ENCODE measurements at places on chromosomes 1 and 21.

DNA sequence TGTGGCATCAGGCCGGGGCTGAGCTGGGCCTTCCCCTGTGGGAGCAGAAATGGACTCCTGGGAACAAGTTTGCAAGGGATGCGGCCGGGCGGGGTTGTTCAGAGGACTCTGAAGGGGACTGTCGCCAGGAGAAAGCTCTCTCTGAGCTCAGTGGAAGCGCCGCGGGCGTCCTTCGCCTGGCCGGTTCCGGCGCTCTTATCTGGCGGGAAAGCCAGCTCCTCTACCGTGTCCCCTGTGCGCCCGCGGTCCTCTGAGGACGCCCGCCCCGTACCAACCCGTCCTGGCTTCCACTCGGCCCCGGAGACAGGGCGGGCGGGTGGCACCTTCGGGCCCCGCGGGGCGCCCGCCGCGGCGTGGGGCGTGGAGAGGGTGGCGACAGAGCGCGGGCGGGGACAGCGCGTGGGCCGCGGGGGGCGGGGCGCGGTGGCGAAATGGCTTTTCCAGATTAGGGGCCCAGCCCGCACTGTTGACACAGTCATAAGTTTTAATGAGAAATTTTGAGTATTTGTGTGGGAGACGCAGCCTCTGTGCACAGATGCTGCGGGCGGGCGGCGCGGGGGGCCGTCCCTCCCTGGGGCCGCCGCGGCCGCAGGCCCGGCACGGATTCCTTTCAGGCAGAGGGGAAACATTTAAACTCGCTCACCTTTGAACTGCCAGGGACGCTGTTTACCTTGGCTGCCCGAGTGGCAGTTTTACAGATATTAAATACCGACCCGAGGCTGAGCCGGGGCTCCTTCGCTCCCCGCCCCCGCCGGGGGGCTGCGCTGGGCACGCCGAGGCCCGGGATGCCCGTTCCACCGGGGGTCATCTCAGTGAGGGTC is 70.2 kb downstream of the FOXD2 start:
- DNase-seq = no peak

DNA sequence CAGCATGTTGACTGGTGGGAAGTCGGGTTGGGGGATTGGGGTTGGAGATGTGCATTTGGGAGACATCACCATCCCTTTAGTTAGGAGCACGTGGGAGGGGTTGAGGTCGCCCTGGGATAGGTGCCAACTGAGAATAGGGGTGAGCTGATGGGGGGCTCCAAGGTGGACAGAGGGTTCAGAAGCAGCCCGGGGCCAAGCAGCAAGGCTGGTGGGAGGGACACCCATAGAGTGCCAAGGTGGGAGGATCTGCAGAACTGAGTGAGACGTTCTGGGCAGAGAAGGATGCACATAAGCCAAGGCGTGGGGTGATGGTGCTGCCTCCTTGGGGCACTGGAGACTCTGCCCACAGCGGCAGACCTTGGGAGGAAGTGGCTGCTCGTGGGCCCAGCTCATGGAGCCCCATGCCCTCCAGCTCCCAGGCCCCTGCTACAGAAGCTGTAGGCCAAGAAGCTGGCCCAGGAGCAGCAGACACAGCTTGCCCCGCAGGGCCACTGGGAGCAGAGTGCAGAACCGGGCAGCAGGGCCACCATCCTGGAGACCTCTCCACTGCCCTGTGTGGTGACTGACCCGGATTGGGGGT is 31.4 kb upstream of the PKP1 start:
- no peak for DNase-seq

GRCh38 chr1:26059906-26060305 is 7.5 kb downstream of the TRIM63 start:
- no peak for DNase-seq

GRCh38 chr1:93988634-93989350 is 79.6 kb upstream of the GCLM start:
- peak; percentile 87 for DNase-seq

DNA sequence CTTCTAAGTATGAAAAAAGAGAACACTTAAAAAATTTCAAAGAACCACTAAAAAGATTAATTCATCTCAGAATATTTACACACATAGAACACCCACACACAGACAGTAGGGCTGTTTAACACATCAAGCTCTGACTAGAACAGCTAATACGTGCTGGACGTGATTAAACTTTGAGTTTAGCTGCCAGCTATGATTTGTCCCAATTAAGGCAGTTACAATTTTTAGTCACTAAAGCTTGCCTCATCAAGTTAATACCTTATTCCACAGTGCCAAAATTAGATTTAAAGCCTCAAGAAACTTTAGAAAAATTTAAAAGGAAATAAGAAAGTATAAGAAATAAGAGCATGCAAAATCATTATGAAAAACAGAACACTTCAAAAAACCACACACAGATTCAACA is 18.9 kb downstream of the SLC16A1 start:
- DNase-seq = no peak

- DNase-seq = no peak
These were observed 6.2 kb downstream of the TNNT2 start for GRCh38 chr1:201371276-201371675.

DNA sequence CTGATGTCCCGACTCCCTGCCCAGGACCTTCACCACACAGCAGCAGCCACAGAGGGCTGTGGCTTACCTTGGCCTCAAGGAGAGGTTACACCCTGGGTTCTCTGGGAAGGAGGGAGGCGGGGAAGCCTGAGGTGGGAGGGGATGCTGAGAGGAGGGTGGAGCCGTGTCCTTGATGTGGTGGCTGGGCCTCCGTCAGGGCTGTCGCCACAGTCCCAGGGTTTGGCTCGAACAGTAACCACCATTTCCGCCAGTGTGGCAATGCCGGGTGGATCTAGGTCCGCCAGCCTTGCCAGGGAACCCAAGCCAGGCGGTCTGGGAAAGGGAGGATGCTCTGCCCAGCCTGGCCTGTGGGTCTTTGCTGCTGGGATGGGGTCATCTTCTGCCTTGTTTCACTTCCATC is 18.4 kb upstream of the CDCA8 start:
- DNase-seq = no peak

DNA sequence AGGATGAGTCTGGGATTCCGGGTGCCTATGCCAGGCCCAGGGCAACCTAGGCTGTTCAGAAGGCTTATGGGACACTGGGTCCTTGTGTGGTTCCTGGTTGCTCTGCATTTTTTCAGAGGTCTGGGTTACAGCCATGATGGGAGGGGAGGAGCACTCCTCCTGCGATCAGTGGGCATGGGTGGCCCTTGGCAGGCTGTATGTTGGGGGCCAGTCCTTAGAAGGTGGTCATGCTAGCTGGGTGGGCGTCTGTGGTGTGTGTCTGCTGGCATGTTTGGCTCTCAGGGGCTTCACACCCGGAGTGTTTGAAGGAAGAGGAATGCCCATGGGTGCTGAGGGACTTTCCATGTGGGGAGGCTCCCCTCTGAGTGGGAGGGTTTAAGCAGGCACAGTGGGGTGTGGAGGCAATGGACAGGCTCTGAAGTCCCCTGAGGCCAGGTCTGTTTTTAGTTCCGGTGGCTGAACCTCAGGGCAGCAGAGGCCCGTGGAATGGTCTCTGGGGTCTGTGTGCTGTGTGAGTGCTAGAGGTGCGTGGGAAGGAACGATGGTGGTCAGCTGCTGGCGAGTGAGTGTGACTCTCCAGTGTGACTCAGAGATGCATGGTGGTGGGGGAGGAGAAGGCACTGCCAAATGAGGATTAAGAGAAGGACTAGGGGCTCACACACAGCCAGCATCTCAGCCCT is 25.3 kb downstream of the CACNA1E start:
- DNase-seq = no peak

GRCh38 chr1:119587341-119587740 is 60.7 kb downstream of the ZNF697 start:
- no peak for DNase-seq

GRCh38 chr1:234843946-234844345 is 234.0 kb upstream of the IRF2BP2 start:
- DNase-seq = no peak

- no peak for DNase-seq
These were observed 5.1 kb upstream of the OSCP1 start for GRCh38 chr1:36455386-36455785.

DNA sequence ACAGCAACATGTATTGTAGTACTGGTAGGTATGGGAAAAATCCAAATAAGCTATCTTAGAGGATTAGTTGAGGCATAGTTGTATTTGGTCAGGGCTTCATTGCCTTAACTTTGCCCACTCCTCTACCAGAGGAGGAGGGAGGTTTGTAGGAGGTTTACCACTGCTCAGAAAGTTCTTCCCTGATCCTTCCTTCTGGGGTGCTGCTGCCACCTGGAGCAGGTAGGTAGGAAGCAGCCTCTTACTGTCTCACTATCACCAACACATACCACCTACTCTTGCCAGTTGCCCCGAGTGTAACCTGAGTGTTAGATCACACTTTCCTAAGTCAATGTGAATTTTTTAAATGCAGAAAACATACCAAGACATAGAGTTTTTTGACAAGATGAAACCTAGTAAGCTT is 24.1 kb upstream of the ZSWIM5 start:
- no peak for DNase-seq

- DNase-seq = no peak
These were observed 20.7 kb downstream of the SH3BP5L start for GRCh38 chr1:248804771-248805681.

DNA sequence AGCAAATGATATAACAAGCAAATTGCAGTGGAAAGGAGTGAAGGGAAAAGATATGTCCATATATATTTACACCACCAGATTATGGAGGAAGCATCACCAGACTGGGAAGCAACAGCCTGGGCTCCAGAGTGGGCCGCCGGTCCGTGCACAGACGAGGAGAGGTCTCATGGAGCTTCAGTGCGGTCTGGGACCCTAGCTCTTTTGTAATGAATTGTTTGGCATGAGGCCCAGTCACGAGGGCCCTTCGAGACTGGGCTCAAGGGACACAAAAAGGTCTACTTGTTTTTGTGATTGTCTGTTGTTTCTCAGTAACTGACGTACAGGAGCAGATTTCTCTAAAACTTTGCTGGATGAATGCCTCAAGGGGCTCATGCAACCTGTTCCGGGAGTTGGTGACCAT is 12.9 kb upstream of the STUM start:
- DNase-seq = no peak

DNA sequence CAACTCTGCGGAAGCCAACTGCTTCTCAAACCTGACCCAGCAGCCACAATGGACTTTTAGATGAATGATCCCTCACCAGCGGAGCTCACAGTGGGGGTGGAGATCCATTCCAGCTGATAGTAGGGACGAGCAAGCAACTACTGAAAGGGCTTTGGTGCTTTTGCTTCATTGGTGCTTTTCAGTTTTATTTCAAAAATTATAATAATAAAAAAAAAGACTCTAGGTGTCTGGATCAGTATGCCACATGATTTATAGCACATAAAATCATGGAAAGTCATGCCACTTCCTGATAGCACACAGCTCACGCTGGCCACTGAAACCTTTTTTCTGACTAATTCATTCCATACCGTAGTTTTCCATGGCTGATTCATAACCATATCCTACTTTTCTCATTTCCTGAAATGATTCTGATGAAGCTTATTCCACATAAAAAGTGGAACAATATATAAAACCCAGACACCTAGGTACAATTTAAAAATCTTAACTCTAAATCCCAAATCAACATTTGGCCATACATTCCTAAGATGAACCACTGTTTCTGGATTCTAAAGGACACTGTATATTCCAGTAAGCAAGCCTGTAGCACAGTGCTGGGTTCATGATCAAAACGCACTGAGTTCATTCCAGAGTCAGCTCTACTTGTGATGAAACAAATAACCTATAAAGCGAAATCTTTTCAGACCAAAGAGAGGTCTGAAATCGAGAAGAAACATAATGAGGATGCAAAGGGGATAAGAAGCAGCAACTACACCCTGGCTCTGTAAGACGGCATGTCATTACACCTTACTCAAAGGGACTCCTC is 41.3 kb upstream of the KCNE1 start:
- peak; percentile 89 for DNase-seq

- DNase-seq = no peak
These were observed 10.0 kb downstream of the WNT3A start for GRCh38 chr1:228016653-228017355.

DNA sequence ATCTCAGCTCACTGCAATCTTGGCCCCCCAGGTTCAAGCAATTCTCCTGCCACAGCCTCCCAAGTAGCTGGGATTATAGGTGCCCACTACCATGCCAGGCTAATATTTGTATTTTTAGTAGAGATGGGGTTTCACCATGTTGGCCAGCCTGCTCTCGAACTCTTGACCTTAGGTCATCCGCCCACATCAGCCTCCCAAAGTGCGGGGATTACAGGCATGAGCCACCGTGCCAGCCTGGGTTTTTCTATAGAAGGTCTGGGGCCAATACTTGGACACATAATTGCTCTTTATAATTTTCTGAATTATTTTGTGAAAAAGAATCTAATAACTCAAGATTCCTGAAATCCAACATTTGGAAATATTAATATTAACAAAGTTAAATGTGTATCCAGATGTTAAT is 1267.7 kb upstream of the ADGRL4 start:
- no peak for DNase-seq

DNA sequence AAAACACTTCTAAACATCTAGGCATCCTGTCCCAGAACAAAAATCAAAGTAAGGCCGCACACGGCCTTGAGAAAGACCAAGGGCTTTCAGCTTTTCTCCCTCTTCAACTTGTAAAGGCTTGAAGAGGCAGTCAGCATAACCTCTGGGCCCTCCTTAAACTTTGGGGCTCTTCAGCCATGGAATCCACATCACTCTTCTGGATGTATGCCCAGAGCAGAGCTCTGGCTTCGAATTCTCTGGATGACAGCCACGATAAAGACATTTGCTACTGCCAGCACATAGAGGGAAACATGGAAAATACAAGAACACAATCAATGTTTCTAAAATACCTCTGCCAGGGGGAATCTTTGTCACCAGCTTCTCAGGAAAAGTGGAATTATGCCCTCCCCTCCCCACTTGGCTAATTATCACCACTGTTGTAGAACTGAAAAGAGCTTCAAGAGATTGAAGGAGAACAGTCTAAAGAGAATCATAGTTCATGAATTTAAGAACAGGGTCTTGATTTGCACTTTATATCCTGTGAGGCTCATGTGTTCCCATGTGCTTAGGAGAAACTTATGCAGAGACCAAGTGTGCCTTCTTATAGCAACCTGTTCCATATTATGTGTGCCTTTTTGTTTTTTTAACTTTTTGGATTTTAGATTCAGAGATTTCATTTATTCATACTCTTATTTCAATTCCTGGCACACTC is 39.0 kb upstream of the DPT start:
- no peak for DNase-seq

Measured in HS-5 (cell line).